ENCODE measurements at places on chromosomes 6 and 20. TPM values are rescaled to one million over a fixed set of nuclear protein-coding genes. Genes with fewer than 3 reads are reported as not detected.

DNA sequence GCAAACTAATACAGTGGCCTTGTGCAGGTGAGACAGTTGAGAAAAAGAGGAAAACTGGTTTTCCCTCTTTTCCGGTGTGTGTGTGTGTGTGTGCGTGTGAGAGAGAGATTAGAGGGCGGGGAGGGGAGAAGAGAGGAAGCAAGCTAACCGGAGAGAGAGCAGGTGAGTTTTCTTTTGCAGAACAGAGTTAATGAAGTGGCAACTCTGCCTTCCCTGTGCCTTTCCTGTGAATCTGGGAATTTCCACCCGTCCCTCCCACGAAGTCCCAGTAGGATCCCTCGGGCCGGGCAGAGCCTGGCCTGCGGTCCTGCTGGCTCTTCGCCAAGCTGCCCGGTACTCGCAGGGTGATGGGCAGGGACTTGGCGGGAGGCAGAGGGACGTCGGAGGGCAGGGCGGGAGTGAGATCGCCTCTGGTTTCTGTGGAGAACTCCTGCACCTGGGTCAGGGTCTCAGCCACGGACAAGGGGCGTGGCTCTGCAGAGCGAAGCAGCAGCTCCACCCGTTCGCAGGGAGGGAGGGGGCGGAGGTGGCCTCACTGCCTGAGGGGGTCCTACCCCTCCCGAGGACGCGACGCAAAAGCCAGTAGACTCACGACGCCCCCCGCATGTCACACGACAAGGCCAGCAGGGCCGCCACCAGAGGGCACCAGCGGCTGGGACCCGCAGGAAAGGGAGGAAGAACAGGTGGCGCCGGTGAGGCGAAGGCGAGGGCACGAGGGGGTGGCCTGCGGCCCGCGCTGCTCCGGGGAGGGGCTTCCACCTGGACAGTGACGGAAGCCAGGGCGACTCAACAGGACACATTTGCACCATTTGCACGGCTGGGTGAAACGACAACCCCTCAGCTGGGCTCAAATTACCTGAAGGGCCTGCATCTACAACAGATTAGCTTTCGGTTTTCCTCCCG, 51.2 kb upstream of the RNF182 start:
- DNase-seq, result peak; percentile 54

DNA sequence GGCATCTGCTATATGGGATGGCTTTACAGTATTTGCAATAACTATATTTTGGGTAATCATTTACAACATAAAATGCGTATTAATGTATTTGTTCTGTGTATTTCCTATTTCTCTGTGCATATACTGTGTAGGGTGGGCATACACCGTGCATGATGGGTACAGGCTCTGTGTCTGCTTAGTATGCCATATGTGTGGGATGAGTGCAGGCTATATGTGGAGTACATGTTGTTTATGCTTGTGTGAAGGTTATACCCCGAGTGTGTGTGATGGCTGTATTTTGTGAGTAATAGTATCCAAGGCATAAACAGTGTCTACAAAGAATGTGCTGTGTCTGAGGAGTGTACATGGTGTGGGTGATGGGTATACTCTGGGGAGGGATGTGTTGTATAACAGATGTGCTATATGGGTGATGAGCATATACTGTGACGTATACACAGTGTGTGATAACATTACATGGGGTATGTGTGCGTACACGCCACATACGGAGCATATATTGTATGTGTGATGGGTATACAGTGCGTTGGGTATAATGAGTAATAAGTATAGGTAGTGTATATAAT, 52.7 kb downstream of the CPXM1 start:
- DNase-seq, result no peak

- DNase-seq, result no peak
Observed at GRCh38 chr6:17808609-17809008, 101.9 kb upstream of the NUP153 start.

The OPN5 gene
- not detected for polyA plus RNA-seq

The XPO5 gene
- 26.2 TPM for polyA plus RNA-seq
